ENCODE measurements at places on chromosomes 5 and 9.

GRCh38 chr9:125460346-125460745 lies 198.7 kb downstream of the GAPVD1 start:
- no peak for DNase-seq

DNA sequence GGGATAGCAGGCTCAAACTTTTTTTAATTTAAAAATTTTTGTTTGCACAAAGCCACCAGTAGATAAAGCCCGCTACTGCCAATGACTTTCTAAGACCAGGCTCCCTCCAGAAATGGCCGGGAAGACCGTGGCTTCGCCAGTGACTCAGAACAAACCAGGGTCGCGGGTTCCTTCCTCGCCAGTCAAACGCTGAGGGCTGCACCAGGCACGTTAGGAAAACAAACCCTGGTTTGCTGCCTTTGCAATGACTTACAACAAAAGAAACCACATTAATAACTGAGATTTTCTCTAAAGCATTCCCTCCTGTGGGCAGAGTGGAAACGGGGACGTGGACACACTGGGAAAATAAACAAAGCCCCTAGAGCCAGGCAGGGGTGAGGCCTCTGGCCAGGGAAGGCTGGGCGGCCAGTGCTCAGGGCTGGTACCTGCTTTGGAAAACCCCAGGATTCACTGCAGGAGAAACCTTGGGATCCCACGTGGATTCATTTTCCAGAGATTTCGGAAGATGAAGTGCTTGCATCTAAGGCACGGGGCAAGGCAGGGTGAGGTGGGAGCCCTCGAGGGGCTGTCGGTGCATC lies 3.8 kb downstream of the PRRX2 start:
- no peak for DNase-seq

- DNase-seq: no peak
Measured at GRCh38 chr9:137505421-137506140, 44.6 kb downstream of the PNPLA7 start.

DNA sequence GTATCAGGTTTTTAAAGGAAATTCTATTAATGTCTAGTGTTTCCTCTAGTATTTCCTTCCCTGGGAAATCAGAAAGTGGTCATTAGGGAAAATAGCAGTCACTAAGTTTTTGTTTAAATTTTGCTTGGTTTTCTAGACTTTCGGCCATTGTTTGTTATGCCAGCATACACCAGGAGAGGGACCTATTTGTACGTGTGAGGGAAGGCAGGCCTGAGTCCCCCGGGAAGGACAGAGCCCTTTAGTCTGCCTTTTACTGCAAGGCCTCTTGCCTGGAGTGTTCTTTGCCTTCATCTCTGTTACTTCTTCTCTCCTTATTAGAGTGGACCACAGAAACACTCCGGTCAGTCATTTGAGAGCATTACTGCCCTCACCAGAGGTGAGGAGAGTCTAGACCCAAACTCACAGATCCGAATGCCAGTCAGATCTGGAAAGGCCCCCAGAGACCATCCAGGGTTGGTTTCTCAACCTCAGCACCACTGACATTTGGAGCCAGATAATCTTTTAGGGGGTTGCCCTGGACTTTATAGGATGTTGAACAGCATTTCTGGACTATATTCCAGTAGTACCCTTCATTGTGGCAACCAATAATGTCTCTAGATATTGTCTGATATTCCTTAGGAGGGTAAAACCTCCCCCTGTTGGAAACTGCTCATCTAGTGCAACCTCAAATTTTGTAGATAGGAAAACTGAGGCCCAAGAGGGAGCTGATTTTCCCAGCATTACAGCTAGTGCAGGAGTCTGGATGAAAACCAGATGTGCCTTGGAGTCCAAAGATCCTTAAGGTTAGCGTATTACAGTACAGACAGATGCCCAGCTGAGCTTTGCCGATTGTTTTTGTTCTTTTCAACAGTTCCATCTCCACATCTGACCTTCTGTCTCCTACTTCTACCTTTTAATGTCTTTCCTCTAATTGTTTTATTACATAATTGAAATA lies 93.0 kb upstream of the NIPAL4 start:
- no peak for DNase-seq

DNA sequence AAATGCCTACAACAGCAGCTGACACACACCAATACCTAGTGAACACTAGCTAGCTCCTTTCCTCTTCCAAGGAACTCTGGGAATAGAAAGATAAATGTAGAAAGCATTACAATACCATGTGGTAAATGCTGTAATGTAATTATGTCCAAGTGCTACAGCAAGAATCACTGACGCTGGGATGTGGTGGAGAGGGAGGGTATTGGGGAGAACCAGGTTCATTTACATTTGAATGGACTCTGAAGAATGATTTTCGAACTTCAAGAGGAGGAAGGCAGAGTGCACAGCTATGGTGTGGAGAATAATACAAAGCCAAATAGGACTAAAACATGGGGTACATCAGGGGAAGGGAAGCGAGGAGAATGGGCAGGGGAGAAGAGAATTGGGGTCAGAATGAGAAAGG lies 158.0 kb downstream of the CDK5RAP2 start:
- DNase-seq: no peak

DNA sequence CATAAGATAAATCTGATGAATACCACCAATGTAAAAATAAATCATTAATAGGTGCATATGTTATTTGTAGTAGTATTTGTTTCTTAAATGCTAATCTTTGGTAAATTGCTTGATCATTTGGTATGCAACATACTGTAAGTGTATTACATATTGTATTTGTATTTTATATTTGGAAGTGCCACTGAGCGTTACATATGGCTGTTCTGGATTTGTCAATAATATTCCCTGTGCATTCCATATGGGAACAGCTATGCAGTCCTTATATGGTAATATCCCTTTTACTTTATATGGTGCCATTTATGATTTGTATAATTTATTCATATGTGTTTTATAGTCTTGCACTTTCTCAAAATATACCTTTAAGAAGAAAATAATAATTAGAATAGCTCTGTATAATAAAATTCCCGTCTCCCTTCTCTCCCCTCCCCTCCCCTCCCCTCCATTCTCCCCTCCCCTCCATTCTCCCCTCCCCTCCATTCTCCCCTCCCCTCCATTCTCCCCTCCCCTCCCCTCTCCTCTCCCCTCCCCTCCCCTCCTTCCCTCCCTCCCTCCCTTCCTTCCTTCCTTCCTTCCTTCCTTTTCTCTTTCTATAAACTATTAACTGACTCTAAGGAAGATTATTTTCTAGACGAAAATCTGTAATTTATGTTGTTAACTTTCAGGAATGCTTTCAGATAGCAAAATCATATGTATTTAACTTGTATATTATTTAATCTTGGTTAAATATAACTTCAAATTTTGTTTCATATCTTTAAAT lies 241.4 kb downstream of the CSNK1G3 start:
- no peak for DNase-seq

- no peak for DNase-seq
Measured at GRCh38 chr5:82338771-82339373, 60.7 kb upstream of the RPS23 start.

DNA sequence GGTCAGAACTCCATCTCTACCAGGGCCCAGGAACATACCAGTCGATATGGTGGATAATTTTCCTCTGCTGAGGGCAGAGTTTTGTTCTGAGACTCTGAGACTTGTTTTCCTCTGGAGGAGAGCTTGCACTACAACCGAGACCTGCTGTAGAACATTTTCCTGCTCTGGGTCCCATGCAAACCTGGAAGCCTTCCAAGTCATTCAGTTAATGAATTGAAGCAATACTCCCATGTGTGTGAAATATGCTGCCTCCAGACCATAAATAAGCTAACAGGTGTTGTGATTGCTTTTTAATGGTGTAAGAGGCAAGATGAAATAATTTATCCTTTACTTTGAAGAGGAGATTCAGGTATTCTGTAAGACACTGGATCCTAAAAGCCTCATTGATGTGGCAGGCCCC lies 372.8 kb downstream of the TMEM167A start:
- DNase-seq: no peak

DNA sequence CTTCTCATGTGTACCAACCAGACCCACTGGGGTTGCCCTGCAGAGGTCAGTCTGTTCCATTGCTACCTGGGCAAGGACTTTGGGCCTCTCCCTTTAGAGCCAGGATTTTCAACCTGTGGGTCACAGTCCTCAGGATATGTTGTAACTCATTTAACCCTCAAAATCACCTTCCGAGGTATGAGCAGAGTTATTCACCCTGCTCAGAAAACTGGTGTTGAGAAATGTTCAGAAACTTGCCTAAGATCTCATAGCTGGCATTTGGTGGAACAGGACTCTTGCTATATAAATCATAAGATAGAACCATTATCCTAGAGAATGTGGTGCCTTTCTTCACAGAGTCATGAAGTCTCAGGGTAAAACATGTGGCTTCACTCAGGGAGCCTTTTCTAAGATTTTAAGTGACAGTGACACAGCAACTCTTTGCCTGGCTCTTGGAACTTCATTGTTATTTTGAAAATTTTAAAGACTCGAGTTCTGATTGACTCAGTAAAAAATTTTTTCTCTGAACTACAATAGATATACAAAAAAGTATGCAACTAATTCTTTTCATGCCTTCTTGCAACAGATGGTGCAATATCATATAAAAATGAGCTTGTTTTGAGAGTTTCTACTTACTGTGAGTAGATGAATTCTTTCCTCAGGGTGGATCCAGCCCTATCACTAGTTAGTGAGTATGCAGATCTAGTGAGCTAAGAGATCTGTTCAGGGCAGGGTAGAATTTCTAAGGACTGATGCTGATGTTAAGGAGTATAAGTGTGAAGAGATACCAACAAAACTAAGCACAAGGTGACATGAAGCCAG lies 29.5 kb downstream of the CAST start:
- DNase-seq: no peak

DNA sequence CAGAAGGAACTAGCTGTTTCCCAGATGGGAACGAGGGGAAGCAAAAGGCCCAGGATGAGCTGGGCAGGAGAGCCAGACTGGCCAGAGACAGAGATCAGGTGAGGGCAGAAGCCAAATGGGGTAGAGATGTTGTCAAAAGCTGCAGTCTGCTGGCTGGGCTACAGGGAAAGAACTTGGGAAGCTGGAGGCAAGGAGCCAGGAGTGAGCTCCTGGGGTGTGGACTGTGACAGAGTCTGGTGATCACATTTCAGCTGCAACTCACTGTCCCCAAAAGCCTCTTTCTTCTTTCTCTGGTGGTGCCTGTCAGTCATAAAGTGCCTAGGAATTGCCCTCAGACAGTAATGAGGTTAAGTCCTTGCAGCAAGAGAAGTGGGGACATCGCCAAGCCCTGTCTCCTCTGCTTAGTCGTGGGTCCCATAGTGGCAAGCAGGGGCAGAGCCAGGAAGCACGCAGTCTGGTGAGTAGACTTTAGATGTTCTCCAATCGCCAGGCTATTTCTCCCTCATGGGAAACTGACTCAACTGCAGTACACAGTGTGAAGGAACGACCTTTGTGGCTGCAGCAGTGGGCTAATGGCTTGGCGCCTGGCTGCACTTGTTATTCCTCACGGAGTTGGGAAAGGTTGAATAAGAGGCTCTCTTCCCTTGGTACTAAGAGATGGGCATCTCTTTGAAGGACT lies 2.5 kb upstream of the FSD1L start:
- no peak for DNase-seq

DNA sequence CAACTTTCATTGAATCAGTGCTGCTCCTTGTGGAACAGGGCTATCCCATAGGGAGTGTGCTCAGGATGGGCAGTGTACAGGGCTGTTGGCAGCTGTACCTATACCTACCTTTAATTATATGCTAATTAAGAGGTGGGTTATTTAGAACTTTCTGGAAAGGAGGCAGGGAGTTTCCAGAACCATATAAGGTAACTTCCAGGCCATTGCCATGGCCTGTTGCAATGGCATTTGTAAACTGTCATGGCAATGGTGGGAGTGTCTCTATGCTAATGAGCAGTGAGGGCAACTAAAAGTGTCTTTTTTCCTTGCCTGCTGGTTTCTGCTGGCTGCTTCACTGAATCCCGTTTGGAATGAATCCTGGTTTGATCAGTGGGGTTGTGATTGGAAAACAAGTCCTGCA lies 2.3 kb upstream of the ARHGAP26 start:
- no peak for DNase-seq

DNA sequence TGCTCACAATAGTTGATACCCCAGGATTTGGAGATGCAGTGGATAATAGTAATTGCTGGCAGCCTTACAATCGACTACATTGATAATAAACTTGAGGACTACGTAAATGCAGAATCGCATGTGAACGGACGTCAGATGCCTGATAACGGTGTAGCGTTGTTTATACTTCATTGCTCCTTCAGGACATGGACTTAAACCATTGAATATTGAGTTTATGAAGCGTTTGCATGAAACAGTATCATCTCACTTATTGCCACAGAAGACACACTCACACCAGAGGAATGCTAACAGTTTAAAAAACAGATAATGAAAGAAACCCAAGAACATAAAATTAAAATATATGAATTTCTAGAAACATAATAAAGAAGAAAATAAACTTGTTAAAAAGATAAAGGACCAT lies 101.6 kb downstream of the GABBR2 start:
- no peak for DNase-seq

DNA sequence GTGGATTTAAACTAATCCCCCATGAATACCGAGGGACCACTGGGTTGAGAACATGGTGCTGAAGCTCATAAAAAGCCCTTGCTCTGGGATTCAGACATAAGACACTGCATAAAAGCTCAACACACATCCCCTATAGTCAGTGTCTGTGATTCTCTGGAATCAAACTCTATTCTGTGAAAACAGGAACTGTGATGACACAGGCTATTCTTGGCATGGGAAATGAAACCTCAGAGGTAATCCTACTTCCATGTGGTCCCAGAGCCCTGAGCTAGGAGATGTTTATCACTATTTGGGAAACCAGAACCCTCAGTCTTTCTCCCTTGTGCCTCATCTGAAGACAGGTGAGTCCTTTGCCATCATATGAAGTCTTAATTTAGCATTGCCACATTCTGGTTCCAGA lies 135.4 kb upstream of the PRSS3 start:
- DNase-seq: no peak

DNA sequence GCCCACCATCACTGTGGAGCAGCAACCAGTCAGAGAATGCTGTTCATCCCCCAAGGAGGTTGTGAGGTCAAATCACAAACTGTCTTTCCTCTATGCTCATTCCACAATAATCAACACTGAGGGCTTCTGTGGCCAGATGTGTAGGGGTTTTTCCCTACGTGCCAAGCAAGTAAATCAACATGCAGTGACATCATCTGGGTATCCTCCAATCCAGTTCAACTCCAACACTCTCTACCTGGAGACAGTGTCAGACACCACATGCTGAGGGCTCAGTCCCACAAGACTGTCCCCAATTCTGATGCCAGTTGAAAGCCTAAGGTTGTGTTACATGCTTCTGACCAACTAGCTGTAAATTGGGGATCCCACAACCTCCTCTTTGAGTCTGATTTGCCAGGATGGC lies 57.3 kb upstream of the DMRT1 start:
- no peak for DNase-seq

Measured in stimulated activated CD8-positive, alpha-beta memory T cell treated with anti-CD3 and anti-CD28 coated beads, Interleukin-7, amount 100 ng/mL, for 24 hours (primary cell).